ENCODE measurements at places on chromosomes 6 and 20.

- no peak for DNase-seq
These were observed 287.2 kb downstream of the TAF4 start for GRCh38 chr20:61778495-61778863.

DNA sequence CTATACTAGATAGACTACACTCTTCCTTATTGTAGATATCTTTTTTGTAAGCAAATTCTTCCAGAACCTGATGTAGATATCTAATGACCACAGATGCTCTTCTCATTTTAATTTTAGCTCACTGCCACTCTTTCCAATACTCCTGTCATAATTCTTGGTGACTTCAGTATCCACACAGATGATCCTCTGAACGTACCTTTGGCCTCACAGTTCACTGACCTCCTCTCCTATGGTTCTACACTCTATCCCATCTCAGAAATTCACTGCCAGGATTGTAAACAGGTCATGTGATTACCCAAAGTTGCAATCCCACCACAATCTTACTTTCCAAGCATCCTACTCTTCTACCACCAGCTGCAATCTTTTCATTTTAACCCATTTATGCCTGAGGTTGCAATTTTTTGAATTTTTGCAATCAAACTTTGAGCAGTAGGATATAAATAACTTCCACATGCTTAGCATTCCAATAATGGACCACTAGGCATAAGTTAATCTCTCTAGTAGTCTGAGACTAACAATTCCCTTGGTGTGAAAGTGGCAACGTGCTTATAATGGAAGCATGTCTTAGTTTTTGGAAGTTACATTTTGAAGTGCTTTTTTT, 31.2 kb downstream of the ESF1 start:
- DNase-seq = no peak

DNA sequence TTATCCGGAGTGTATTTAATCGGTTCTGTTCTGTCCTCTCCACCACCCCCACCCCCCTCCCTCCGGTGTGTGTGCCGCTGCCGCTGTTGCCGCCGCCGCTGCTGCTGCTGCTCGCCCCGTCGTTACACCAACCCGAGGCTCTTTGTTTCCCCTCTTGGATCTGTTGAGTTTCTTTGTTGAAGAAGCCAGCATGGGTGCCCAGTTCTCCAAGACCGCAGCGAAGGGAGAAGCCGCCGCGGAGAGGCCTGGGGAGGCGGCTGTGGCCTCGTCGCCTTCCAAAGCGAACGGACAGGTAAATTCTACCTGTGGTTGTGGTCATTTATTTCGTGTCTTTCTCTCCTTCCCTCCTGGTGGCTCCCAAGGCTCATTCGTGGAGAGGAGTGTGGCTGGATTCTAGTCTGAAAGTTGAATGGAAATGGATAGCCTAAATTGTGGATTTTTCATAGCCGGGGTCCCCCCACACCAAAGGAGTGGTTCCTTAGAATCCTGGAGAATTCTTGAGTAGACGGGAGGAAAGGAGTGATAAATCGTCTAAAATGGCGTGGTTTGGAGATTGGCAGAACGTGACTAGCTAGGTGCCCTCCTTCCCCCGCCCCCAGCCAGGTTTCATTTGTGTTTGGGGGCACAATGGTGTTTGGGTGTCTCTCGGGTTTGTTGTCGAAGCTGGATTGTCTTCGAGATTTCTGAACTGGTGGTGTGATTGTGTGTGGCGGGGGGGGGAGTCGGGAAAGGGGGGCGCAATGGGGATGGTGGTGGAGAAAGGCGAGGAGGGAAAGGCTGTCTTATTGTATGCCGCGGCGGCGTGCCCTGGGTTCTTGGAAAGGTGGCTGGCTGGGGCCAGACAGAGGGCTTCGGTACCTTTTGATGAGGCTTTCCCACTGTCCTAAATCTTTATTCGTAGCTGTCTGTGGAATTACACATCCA, 673 bp downstream of the MARCKS start:
- DNase-seq = peak; percentile 50

- DNase-seq = no peak
These were observed 648 bp upstream of the RBBP8NL start for GRCh38 chr20:62428002-62428372.

- DNase-seq = no peak
These were observed 37.1 kb upstream of the PROKR2 start for GRCh38 chr20:5353624-5354496.

DNA sequence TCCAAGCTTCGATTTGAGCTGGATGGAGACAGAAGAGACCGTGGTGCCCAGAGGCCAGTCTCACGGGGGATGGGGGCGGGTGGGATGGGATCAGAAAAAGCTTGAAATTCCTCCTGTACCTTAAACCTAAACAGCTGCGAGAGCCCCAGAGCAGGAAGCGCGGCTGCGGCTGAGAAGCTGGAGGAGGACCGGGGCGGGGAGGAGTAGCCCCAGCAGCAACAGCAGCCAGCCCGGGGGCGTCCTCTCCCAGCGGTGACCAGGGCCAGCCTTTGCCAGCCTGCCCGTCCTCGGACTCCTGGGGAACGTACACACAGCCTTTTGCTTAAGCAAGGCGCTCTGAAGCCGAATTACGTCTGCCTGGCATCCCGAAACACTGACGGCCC, 17.4 kb upstream of the PRDM13 start:
- no peak for DNase-seq

GRCh38 chr6:89797317-89797716, 22.3 kb downstream of the MDN1 start:
- peak; percentile 96 for DNase-seq

DNA sequence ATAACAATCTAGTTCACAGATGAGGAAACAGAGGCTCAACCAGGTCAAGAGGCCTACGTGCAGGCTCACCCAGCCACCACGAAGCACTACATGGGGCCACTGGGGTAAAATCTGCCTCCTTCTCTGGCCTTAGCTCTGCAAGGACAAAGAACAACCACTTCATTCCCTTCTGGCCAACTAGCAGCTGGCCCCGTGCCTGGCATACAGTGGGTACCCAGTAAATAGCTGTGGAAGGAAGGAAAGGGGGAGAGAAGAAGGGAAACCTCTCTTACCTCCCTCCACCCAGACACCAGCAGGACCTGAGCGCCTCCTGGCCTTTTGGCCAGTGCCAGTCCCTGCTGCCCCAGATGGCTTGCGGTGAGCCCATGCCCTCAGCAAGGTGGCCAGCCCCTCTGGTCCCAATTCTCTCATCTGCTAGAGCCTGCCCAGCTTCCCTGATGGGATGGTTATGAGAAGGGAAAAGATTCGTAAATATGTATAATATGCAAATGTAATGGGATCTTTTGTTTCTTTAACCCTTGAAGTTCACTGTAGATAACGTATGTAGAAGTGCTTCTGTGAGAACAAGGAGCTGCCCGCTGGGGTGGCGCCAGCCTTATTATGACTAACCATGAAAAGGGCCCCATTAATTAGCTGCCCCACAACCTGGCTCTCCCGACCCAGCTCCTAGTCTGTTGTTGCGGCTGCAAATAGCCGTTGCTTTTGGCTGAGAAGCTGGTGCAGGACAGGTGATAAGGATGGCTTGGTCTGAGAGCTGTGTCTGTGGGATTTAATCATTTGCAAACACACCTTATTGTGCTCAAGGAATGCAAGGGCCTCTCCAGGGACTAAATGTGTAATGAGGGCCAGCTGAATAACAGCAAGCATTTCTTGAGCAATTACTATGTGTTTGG, 62.0 kb downstream of the DLGAP4 start:
- DNase-seq = no peak

GRCh38 chr20:44465001-44465560, 10.6 kb upstream of the TTPAL start:
- DNase-seq = no peak

DNA sequence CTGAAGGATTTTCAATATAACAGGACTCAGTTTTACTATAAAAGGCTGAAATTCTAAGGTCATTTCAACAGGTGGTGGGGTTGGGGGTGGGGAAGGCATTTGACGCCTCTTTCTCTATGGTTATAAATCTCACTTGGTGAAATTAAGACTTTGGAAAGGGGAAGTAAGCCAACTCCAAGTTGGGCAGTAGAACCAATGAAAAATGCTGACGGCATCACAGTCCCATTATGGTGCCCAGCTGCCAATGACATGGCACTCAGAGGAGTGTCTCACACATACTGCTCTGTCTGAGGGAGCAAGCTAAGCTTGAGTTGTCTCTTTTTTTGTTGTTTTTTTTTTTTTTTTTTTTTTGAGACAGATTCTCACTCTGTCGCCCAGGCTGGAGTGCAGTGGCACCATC, 4.7 kb downstream of the SLC16A10 start:
- no peak for DNase-seq

DNA sequence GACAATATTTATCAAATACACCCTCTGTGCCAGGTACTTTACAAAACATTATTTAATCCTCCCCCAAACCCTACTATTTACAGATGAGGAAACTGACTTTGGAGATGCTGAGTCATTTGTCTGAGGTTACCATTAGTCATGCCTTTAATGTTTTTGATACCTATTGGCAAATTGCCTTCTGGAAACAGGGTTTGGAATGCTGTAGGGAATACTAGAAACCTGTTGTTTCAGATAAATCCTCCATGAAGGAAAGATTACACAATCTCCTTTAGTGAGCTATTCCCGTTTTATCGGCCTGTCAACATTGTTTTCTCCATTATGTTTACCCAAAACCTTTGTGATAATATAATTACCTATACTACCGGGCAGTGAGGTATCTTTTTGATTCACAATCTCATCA, 93.6 kb upstream of the ADGRF1 start:
- peak; percentile 53 for DNase-seq

GRCh38 chr6:30142665-30143064, 6.7 kb downstream of the TRIM40 start:
- no peak for DNase-seq

- DNase-seq = peak; percentile 24
These were observed 570.2 kb downstream of the PRKN start for GRCh38 chr6:162157167-162157870.

DNA sequence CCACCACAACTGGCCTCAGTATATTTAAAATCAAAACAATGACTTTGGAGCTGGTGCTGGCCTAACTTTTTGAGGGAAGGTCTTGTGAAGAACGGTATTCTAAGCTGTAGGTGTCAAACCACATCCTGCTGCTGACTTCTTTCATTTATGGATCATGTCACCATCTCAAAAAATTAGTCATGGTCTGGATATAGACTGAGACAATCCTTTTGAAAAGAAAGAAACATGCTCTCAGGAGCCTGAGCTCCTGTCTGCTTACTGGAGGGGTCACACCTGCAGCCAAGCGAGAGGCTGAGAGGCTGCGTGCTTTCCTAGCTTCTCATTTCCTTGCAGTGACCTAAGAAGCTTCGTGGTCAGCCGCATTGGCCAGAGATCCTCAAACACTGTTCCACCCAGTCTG, 55.2 kb downstream of the TIAM2 start:
- no peak for DNase-seq

DNA sequence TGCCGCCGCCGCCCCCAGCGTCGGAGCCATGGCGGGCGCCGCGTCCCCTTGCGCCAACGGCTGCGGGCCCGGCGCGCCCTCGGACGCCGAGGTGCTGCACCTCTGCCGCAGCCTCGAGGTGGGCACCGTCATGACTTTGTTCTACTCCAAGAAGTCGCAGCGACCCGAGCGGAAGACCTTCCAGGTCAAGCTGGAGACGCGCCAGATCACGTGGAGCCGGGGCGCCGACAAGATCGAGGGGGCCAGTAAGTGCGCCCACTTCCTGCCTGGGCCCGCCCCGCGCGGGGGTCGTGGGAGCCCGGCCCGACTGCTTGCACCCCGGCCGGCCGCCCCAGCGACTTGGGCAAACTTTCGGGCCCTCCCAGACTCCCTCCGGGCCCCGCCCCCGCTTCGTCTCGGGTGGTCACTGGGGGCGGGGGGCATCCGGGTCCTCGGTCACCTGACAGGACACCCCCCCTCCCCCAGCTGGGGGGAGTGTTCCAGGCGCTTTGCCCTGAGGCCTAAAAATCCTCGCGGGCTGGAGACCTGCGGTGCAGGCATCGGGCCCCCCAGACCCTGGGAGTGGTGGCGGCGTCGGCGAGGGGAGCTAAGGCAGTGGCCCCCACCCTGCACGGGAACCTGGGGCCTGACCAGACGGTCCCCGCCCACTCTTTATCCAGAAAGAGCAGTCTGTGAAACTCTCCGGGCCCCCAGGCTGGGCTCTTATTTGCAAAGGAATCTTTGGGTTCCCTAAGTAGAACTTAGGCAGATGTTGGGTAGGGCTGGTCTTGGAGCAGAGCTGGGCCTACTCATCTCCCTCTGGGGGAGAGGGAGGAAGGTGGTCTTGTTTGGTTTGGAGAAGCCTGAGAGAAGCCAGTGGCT, 501 bp downstream of the PLCG1 start:
- DNase-seq = peak; percentile 78

- no peak for DNase-seq
These were observed 118.7 kb downstream of the BMP2 start for GRCh38 chr20:6886065-6886729.

DNA sequence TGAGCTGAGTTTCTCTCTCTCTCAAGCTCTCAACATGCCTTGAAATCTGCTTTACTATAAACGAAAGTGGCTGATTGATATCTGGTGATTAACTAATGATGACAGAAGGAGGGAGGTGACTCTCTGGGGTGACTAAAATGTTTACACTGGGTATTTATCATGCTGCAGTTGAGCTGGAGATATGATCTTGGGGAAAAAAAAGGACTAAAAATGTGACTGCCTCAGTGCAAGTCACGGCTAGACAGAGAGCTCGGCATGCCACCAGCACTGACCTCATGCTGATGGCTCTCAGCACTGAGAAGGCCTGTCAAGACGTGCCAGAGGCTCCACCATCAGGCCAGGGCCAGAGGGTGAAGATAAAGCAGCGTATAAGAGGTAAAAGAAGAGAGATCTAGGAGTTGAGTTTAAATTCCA, 103.1 kb upstream of the SPACA1 start:
- peak; percentile 33 for DNase-seq

DNA sequence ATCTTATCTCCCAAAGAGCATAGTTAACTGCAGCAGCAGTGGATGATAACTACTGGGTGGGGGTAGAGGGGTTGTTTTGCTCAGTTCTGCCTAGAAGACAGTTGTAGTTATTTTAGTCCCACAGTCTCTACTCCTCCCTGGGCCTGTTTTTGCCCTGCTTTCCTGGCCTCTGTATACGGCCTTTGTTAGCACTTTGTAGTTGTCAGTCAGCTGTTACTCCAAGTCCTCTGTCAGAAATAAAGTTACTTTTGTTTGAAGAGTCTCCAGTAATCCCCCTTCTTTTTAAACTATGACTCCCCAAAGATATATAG, 113.9 kb downstream of the SLC16A10 start:
- DNase-seq = peak; percentile 54

DNA sequence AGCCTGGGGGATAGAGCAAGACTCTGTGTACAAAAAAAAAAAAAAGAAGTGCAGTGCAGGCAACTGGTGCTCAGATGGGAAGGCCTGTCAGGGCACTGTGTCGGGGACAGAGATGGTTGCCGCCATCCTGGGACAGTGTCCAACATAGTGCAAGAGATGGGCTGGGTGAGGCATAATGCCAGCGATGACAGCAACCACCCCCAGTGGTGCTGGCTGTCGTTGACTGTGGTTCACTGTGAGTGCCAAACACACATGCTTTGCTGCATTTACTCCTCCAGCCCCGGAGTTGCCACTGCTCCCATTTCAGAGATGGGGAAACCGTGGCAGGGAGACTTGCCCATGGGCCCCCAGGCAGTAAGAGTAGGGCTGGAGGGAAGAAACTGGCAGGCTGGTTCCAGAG, 5.2 kb upstream of the C20orf203 start:
- no peak for DNase-seq

- no peak for DNase-seq
These were observed 373.5 kb downstream of the HTR1B start for GRCh38 chr6:77089776-77090175.

Measured in OCI-M1 (cell line).